ENCODE measurements at places on chromosomes 2 and 18. TPM values are rescaled to one million over a fixed set of nuclear protein-coding genes. Genes with fewer than 3 reads are reported as not detected.

KCNG2 gene
- not detected for total RNA-seq

ZBTB7C gene
- total RNA-seq: not detected

SERPINB10 gene
- not detected for total RNA-seq

VAPA gene
- total RNA-seq: 124 TPM

BOK gene
- total RNA-seq: 0.10 TPM

TMEM131 gene
- total RNA-seq: 146 TPM

TSPYL6 gene
- total RNA-seq: not detected

FAM237A gene
- not detected for total RNA-seq

ATP6V1B1 gene
- not detected for total RNA-seq

- DNase-seq: no peak
Measured at GRCh38 chr18:48061781-48062570, 131.5 kb upstream of the SMAD2 start.

DNA sequence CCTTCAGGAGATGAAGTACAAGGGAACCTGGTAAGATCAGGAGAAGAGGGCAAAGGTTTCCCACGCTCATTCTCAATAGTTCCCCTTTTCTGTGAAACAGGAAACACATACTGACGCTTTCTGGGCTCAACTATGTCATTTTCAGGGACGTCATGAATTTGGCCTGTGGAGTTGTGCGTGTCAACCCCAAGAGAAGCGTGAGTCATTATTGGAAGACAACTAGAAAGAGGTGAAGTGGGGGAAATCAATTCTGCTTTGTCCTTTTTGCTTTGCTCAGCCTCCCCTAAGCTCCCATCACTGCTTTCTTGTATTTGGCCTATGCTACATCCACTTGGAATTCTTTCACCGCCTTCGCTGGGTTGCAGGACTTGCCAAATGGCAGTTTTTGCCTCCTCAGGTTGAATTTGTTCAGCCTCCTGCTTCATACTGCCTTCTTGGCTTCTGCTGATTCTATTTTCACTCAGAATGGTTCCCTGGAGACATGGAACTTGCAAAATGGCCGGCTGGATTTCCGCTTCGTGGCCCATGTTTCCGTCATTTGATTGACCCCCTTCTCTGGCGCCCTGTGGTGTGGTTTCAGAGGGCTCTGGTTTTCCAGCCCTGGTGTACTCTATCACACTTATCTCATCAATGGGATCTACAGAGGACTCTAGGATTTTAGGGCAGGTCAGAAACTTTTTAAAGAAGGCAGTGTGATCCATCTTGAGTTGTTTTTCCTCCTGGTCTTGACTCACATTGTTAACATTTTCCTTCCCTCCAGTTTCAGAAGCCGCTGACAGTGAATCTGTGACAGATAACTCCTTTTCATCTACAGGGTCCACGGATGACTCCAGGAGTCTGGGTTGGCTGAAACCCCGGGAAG, 93.3 kb downstream of the ALPK2 start:
- no peak for DNase-seq

- no peak for DNase-seq
Measured at GRCh38 chr18:38307914-38308313, 742.3 kb upstream of the CELF4 start.

DNA sequence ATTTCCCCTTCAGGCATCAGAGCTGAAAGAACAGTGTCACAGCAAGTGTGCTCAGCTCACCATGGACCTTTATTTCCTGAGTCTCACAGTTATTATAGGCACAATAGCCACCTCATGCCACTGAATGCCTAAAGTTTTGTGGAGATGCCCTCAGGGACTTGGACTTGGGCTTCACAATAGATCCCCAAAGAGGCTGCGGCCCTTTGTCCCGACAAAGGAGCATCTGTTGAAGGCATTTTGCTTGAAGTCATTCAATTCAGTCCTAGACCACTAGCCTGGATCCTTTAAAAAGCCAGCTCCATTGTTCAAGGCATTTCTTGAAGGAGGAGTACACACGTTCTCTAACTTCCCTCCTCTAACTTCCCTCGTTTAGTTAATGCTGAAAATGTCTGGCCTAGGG, 125.4 kb downstream of the DCC start:
- no peak for DNase-seq

- DNase-seq: no peak
Measured at GRCh38 chr2:177753682-177754491, 318.7 kb downstream of the PDE11A start.

GRCh38 chr2:221518935-221519625, 53.0 kb downstream of the EPHA4 start:
- DNase-seq: no peak

DNA sequence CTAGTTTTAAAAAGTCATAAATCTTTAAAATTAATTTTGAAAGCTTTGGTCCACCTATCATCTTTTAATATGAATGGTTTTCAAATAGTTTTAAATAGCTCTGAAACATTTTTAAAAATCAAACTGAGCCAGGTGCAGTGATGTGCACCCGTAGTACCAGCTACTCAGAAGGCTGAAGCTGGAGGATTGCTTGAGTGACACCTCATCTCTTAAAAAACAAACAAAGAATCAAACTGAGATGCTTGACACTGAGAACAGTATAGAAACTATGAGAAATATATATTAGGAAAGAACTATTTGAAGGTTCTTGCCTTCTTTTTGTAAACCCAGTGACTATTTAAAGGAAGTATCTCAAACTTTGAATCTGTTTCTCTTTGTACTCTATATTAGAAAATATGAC, 67.4 kb downstream of the BARD1 start:
- DNase-seq: no peak

DNA sequence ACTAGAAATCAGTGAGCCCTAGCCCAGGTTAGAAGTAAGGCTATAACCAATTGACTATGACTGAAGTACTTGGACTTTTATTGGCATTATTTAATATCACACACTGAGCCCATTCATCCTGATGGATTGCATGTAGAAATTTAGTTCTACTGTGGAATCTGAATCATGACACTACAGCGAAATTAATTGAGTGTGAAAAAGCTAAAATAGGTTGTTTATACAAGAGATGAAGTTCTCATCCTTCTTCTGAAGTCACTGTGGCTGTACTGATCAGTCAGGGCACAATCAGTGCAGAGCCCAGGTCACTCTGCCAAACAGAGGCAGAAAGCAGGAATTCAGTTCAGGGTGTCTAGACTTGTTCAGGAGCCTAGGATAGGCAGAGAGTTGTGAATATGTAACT, 158.9 kb downstream of the BABAM2 start:
- DNase-seq: no peak

GRCh38 chr2:204228169-204228886, 291.8 kb downstream of the ICOS start:
- no peak for DNase-seq

DNA sequence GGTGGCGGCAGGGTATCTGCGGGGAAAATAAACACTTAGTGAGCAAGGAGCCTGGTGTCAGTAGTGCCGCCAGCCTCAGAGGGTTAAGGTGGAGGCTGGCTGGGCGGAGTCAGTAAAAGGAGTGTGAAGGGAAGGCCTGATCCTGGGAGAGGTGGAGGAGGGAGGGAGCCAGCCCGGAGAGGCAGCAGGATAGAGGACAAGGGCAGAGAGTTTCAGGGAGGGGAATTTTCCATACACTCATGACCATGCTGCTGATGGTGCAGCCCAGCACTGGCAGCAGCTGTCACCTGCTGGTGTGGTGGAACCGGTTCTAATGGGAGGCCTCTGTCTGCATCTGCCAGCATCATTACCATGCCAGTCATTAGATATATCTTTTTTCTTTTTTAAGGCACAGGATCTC, 2.0 kb upstream of the TEX44 start:
- no peak for DNase-seq

DNA sequence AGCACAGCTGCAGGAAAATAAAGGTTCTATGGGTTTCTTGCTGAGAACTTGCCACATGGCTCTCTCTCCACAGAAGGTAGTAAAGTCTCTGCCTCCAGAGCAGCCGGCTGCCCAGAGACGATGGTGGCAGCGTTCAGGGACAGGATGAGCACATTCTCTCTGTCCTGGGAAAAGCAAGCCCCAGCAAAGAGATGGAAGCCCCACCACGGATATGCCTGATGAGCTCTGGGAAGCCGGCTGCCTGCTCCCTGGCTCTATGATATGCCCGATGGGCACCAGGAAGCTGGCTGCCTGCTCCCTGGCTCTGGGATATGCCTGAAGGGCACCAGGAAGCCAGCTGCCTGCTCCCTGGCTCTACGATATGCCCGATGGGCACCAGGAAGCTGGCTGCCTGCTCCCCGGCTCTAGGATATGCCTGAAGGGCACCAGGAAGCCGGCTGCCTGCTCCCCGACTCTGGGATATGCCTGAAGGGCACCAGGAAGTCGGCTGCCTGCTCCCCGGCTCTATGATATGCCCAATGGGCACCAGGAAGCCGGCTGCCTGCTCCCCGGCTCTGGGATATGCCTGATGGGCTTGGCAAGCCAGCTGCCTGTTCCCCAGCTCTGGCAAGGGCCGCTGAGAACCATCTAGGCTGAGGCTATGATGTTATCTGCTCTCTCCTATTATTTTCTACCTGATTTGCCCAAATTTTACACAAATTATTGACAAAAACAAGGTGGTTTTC, 21.5 kb upstream of the SNTG2 start:
- DNase-seq: no peak

DNA sequence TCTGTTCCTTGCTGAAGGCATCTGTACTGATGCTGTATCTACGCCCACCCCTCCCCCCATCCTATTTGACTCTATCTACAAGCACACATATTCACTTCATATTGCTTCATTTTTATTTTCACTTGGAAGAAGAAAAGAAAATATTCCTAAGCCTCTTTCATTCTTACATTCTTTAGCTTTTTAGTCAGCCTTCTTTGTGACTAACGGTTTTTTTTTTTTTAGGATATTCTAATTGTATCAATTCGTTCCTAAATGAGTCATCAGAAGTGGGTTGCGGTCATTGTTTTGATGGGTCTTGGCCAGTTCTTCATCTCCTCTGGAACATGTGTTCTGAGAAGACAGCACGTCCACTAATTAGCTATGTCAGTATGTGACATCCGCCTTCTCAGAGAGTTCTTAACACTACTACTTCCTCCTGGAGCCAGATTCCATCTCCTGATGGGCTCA, 88.7 kb downstream of the MYO1B start:
- no peak for DNase-seq

DNA sequence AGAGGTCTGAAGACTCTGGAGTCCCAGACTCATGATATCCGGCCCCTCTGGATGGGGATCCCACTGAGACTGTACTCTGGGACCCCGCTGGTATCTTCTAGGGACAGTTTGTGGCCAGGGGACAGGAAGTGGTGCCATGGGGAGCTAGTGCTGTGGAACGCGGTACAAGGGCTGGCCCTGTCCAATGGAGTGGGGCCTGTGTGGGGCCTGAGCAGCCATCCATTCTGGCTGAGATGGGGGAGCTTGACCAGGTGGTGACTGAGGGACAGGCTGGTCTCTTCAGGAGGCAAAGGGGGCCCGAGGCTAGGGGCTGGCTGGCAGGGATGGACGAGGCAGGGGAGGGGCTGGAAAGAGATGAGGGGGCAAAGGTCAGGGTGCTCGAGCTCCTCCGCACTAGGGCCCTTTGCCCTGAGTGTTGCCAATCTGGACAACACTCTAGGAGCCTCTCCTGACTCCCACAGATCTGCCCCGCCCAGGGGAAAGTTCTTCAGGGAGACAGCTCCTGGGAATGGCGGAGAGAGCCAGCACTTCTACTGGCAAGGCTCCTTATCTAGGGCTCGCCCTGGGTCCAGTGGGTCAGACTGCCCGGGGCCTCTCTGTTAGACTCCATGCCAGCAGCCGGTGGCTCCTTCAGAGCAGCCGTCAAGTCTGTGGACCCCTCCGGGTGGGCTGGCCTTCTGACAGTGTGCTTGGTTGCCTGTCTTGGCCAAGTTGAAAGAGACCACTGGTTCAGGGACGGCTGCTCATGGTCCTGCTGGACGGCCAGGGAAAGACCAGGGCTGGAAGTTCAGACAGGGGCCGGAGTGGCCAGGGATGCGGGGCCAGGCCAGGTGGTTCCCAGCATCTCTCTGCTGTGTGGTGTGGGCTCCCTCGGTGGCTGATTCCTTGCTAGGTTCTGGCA, 12.3 kb downstream of the MALL start:
- DNase-seq: no peak

- DNase-seq: no peak
Measured at GRCh38 chr2:217996361-217996760, 6.4 kb downstream of the TNS1 start.

DNA sequence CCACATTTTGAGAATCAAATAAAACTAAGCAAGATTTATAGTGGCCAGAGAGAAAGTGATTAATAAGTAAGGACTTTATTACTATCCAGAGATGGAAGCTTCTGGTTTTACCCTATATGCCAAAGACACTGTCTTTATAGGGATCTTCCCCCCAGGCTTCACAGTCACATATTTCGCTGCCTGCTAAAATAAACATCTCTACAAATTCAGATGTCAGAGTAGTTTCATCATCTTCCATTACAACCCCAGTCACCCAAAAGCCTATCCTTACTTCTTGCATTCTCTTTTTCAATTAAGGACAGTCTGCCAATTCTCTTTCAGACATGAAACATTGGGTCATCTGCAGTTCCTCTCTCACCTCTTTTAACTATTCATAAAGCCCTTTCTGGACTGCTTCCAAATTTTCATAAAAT, 28.3 kb downstream of the CREB1 start:
- no peak for DNase-seq

DNA sequence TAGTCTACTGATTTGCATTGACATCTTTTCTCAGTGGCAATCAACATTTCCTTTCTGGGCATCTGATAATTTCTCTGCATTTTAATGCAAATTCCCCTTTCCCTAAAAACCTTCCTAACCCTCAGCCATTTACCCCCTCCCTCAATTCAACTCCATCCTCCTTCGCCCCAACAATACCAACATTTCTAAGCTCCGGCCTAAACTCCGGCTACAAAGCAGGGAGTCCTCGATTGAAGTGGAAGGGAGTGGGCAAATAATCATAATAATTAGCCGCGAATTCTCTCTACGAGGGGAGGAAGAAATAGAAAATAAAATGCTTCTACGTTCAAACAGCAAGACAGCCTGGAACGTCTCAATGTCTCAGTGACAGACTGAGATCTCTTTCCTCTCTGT, 4.6 kb downstream of the BCL11A start:
- DNase-seq: no peak

- DNase-seq: no peak
Measured at GRCh38 chr18:46222710-46223360, 118.7 kb downstream of the HAUS1 start.

GRCh38 chr2:41782306-41783158, 265.3 kb upstream of the PKDCC start:
- no peak for DNase-seq

DNA sequence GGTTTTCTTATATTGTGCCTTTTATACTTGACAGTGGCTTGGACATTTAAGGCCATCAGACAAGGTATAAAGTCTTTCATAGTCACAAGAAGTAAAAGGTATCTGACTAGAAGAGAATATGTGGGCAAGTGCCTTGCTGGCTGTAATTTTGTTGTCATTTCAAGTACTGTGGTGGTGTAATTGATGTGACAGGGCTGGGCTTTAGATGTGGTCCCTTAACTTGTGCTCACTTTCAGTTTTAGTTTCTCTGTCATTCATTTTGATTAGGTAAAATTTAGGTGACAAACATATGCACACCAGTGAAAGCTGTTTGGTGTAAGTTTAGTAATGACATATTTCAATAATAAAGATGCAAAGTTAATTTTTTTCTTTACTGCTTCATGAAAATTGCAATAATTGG, 31.2 kb upstream of the TBR1 start:
- DNase-seq: no peak

- DNase-seq: no peak
Measured at GRCh38 chr2:236121546-236121945, 46.6 kb downstream of the GBX2 start.

- DNase-seq: no peak
Measured at GRCh38 chr18:13376298-13376840, 157.8 kb downstream of the LDLRAD4 start.

- no peak for DNase-seq
Measured at GRCh38 chr2:174914853-174915760, 90.1 kb downstream of the CHN1 start.

Measured in activated B cell treated with CpG ODN at 0.5 μM for 24 hours (primary cell).